ENCODE measurements at places on chromosomes 7 and 10.

- no peak for DNase-seq
Observed at GRCh38 chr10:5951167-5951711, 26.1 kb downstream of the IL15RA start.

DNA sequence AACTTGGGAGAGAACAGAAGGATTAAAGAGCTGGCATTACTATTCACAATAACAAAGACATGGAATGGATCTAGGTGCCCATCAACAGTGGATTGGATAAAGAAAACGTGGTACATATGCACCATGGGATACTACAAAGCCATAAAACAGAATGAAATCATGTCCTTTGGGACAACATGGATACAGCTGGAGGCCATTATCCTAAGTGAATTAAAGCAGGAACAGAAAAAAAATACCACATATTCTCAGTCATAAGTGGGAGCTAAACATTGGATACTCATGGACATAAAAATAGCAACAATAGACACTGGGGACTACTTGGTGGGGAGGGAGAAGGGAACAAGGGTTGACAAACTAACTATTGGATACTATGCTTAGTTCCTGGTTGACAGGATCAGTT is 133.2 kb upstream of the ITGB1 start:
- DNase-seq = no peak

GRCh38 chr7:134985894-134986362 is 380 bp upstream of the AGBL3 start:
- no peak for DNase-seq

- no peak for DNase-seq
Observed at GRCh38 chr10:97747573-97747972, 10.6 kb downstream of the ZFYVE27 start.

- DNase-seq = no peak
Observed at GRCh38 chr10:98349508-98349922, 65.5 kb downstream of the PYROXD2 start.

- DNase-seq = no peak
Observed at GRCh38 chr7:98097042-98097645, 9.5 kb upstream of the LMTK2 start.

All from GM13976 (cell line).